T-cell (primary cell): ENCODE measurements at places on chromosomes 3 and 15.

- peak; percentile 11 for DNase-seq
Observed at GRCh38 chr3:141076797-141077571, 25.8 kb downstream of the SPSB4 start.

DNA sequence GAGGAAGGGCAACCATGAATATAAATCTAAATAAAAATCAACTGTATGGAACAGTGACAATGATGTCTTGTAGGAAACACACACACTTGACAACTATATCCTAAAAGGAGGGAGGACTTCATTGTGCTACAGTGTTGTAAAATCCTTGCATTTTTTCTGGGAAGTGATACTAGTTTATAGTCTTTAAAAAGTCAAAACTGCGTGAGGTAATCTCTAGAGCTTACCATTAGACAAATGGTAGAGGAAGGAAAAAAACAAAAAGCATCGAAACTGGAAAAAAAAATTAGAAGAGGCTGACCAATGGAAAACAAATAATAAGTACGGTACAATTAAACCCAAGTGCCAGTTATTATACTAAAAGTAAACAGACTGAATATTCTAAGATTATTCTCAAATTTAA is 38.7 kb downstream of the CHSY1 start:
- no peak for DNase-seq

DNA sequence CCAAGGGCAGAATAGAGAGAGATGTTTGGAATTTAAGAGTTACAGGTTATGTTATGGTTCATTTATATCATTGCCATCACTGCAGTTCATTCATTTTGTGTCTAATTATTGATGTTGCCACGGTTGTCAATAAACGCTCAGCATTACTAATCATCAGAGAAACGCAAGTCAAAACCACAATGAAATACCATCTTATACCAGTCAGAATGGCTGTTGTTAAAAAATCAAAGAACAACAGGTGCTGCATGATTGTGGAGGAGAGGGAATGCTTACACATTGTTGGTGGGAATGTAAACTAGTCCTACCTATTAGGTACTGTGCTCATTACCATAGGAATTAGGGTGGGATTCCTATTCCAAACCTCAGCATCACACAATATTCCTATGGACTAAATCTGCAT is 350.5 kb downstream of the TIGIT start:
- no peak for DNase-seq

- DNase-seq: peak; percentile 16
Observed at GRCh38 chr15:99704444-99704838, 28.8 kb downstream of the LYSMD4 start.

GRCh38 chr3:123920868-123921267 is 36.7 kb upstream of the MYLK start:
- DNase-seq: no peak

DNA sequence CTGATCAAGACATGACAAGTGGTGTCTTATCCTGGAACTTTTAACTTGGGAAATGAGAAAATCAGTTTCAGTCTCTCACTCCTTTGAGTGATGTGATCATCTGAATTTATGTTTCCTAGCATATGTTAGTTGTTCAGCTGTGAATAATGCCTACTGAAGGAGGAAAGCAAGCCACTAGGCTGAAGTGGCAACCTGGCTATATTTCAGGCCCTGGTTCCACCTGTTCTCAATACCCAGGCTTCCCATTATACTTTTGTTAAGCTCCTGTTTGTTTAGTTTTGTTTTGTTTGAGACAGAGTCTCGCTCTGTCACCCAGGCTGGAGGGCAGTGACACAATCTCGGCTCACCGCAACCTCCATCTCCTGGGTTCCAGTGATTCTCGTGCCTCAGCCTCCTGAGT is 243.8 kb downstream of the ALCAM start:
- DNase-seq: no peak

- no peak for DNase-seq
Observed at GRCh38 chr15:75073197-75073596, 49.8 kb downstream of the PPCDC start.

- DNase-seq: no peak
Observed at GRCh38 chr3:159499031-159499793, 489.4 kb upstream of the IL12A start.

DNA sequence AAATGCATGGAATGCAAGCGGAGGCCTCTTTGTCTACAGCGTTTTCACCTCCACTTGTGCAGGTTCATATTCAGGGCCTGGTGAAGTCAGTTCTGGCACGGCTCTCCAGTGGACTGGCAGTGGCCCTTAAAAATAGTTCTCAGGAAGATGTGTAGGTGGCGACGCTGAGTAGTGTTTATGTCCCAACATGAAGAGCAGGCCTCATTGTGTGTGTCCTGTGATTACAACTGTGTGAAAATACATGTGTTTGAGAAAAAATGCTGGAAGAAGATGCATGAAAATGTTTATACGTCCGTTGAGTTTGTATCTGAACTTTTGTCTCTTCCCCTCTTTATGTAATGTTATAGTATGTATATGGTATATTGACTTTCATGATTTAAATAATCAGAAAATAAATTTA is 7.2 kb downstream of the LIPC start:
- peak; percentile 6 for DNase-seq

- DNase-seq: no peak
Observed at GRCh38 chr3:25662736-25663320, 1.9 kb downstream of the TOP2B start.

- peak; percentile 1 for DNase-seq
Observed at GRCh38 chr3:148727231-148727630, 29.5 kb downstream of the AGTR1 start.

GRCh38 chr3:151016478-151016795 is 43.9 kb upstream of the CLRN1 start:
- no peak for DNase-seq

DNA sequence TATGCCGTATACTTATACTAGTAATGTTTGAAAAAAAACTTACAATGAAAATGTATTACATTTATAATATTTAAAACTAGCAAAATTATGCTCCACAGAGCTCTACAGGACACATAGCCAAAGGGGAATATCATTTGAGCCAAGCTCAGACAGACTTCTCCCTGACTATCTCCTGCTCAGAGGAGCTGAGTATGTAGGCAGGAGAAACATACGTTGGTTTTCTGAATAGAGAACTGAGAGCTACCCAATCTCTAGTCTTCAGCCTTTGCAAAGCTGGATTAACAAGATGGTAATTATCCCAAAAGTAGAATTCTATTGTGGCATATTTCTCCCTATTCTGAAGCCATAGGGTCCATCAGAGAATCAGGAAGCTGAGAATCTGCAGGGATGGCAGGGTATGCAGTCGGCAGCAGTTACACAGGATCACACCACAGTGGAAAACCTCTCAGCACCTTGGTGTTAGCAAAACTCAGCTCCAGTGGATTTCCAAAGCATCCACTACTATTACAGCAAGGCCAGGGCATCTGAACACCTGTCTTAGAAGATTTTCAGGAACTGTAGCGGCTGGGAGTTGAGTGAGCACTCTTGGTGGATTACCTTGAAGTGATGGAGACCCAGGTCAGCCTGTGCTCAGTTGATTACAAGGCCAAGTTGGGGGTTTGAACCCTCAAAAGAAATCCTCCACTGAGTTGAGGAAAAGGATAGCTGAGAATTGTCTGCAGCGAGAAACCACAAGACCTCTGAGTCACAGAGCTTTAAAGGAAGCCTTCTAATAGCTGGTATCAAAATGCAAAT is 30.1 kb downstream of the GPR15 start:
- DNase-seq: no peak

GRCh38 chr3:116835658-116836057 is 126.1 kb downstream of the TUSC7 start:
- no peak for DNase-seq

GRCh38 chr3:153339065-153339464 is 177.0 kb downstream of the RAP2B start:
- DNase-seq: no peak
